ENCODE measurements at places on chromosomes 6 and 20. TPM values are rescaled to one million over a fixed set of nuclear protein-coding genes. Genes with fewer than 3 reads are reported as not detected.

The PTCRA gene
- total RNA-seq, result not detected

The SGK2 gene
- 0.28 TPM for total RNA-seq

The TRMT6 gene
- total RNA-seq, result 14.1 TPM

The RIPOR2 gene
- 361 TPM for total RNA-seq

The PHF1 gene
- total RNA-seq, result 52.7 TPM

The TAAR2 gene
- not detected for total RNA-seq

The SIRPB2 gene
- total RNA-seq, result not detected

The STMND1 gene
- not detected for total RNA-seq

The SIRPB1 gene
- total RNA-seq, result 5.4 TPM

The WFDC10A gene
- not detected for total RNA-seq

The KCNK17 gene
- not detected for total RNA-seq

The MEI4 gene
- total RNA-seq, result not detected

The MLN gene
- not detected for total RNA-seq

The ADGB gene
- not detected for total RNA-seq

The FAM217A gene
- total RNA-seq, result not detected

The RBM39 gene
- 377 TPM for total RNA-seq

Data from activated naive CD4-positive, alpha-beta T cell treated with anti-CD3 and anti-CD28 coated beads, Interleukin-2, amount 10 ng/mL, durations not matched to agents 5 hours and 36 hours (primary cell).